Mesenteric fat pad (tissue), 1 donor: ENCODE measurements at places on chromosomes 5 and 9.

- DNase-seq, result no peak
These were observed 56.1 kb downstream of the CFAP90 start for GRCh38 chr5:7794823-7795222.

GRCh38 chr5:108521841-108522506 is 140.1 kb upstream of the FBXL17 start:
- DNase-seq, result no peak

DNA sequence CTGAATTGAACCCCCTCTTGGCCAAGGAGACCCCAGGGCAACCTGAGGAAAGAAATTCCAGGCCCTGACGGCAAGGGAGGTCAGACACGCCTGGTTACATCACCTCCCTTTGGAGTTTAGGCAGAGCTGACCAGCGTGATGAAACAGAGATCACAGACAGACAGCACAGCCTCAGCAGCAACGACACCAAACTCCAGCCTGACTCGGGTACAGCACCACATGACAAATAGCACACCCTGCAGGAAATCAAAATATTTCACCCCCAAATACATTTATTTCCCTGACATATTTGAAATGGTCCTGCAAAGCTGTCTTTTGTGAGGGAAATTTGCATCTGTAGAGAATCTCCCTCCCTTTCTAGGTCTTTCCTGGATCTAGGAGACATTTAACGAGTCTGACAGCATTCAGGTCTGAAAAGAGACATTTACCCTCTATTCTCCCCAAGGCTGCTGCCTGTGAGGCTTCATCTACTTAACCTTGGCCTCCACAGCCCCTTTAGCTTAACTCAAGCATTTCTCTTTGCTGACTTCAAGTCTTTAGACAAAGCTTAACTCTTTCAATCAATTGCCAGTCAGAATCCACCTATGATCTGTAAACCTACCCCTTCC is 2.6 kb downstream of the QSOX2 start:
- DNase-seq, result no peak

- no peak for DNase-seq
These were observed 239.9 kb downstream of the FAM114A2 start for GRCh38 chr5:153798830-153799229.

GRCh38 chr9:21070906-21071305 is 6.8 kb downstream of the IFNB1 start:
- no peak for DNase-seq

- no peak for DNase-seq
These were observed 59.3 kb downstream of the SVEP1 start for GRCh38 chr9:110520120-110520701.

DNA sequence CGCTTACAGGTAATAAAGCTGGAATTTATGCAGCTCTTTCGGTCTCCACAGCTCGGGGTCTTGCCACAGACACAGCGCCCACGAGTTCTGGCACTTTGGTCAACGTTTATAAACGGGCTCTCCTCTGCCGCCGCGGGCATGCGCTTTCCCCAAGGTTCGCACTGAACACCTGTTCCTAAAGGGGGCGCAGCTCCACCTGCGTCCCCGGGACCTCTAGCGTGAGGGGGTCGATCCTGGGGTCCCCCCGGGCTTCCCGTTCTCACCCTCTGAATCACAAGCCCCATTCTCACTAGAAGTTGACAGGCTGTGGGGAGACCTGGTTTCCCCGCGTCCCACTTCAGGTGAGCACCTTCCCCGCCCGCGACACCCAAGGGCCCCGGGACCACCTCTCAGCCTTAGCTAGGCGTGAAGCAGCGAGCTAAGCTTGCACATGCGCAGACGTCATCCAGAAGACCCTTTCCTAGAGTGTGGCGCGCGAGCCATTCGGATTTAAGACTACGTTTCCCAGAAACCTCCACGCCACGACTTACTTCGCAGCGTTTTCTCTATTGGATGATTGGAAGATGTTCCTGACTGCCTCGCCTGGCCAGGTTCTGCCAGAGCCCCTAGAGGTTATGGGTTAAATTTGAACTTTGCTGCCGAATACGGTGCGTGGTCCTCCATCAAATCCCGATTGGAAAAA is 21.3 kb upstream of the ZNF782 start:
- no peak for DNase-seq

GRCh38 chr9:107484117-107484723 is 5.3 kb downstream of the KLF4 start:
- DNase-seq, result no peak

- no peak for DNase-seq
These were observed 351.8 kb upstream of the WWC1 start for GRCh38 chr5:167939686-167940085.

- DNase-seq, result peak; percentile 59
These were observed 61.2 kb upstream of the PHYKPL start for GRCh38 chr5:178293815-178294214.
